ENCODE measurements at places on chromosomes 12 and 14.

GRCh38 chr12:119096429-119097202 is 82.1 kb upstream of the HSPB8 start:
- no peak for DNase-seq

GRCh38 chr12:20268771-20269170 is 99.6 kb upstream of the PDE3A start:
- DNase-seq, result no peak

GRCh38 chr12:88924162-88924561 is 343.9 kb upstream of the KITLG start:
- DNase-seq, result no peak

DNA sequence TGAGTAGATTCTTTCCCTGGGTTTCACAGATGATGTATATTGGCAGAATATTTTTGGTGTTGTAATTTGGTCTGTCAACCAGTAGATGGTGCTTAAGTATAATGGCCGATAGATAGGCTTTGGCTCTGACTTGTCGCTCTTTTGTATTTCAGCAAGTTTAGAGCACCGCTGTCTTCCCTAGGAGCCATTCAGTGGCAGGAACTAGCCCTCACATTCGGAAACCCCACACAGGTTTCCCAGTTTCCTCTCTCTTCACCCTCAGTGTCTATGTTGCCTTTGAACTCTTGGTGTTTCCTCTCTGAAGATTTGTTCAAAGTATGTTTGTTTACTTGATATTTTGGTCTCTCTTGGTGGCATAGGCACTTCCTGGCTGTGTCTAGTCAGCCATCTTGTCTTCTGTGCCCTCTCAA is 102.2 kb downstream of the GPHN start:
- no peak for DNase-seq

- no peak for DNase-seq
Observed at GRCh38 chr12:59603754-59604153, 7.9 kb downstream of the SLC16A7 start.

DNA sequence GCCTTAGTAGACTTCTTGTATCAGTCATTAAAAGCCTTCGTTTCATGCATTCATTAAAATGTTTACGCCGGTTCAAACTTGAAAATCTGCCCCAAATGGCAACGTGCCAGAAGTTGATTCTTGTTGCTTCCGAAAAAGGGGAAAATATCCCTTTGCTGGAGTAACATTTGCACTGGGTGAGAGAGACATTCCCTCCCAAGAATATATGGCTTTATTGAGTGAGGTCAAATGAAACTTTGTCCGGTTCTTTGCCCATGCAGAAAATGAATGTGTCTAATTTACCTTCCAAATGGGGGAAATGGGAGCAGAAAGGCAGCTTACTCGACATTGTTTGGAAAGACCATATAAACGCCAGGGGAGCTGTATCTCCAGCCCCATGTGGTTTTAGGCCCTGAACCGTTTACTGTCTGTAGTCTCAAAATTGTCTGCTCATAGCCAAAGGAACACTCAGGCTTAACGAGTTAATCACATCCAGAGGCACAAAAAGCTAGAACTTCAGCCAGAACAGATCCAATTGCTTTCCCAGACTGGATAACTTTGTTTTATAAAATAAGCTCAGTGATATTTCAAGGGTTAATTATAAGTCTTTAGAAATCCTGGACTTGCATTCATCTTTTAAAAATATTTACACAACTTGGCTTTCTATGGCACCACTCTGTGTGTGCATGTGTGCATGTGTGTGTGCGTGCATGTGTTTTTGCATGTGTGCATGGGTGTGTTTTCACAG is 2.9 kb upstream of the EMP1 start:
- no peak for DNase-seq

- DNase-seq, result no peak
Observed at GRCh38 chr12:47410862-47411261, 295.0 kb downstream of the RPAP3 start.

GRCh38 chr14:52988139-52988538 is 37.3 kb upstream of the FERMT2 start:
- no peak for DNase-seq

DNA sequence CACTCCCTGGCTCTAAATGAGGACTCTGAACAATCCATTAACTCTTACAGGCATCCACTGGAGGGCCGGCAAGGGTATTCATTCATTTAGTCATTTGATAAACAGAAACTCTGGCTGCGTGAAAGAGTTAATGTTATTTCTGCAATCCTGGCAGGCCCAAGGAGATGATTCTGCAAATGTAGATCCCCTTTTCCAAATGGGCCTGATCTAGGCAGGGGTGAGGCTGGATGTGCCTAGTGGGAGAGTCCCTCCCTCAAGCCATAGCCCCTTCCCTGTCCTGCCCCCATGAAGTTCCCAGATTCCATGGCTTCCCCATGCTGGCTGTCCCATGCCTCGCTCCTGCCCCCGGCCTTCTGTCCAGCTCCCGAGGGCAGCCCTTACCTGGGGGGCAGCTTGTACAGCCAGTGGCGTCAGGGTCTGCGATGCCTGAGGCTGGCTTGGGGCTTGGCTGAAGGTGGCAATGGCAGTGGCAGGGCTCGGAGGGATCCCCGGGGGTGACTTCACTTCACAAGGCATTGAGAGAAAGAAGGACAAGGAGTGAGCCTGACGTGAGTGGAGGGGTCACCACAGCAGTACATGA is 18.4 kb downstream of the POU6F1 start:
- DNase-seq, result no peak

GRCh38 chr12:123807670-123808069 is 45.6 kb downstream of the DNAH10 start:
- no peak for DNase-seq

GRCh38 chr12:50192908-50193307 is 25.7 kb upstream of the CERS5 start:
- DNase-seq, result no peak

- DNase-seq, result no peak
Observed at GRCh38 chr12:46699986-46700385, 125.8 kb downstream of the SLC38A4 start.

DNA sequence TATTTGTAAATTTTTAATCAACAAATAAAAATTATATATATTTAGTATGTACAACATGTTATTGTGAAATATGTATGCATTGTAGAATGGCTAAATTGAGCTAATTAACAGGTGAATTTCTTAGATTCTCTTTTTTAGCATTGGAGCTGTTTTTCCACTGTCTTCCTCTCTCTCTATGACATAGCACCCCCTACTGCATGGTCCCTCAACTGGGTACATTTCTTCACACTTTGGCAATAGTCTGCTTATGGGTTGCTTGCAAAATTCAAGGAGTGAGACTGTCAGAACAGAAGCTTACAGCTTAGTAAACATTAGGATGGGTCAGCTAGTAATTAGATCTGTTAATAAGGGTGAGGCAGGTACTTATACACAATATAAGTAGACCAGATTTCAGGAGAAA is 658.5 kb upstream of the MGAT4C start:
- DNase-seq, result peak; percentile 46

DNA sequence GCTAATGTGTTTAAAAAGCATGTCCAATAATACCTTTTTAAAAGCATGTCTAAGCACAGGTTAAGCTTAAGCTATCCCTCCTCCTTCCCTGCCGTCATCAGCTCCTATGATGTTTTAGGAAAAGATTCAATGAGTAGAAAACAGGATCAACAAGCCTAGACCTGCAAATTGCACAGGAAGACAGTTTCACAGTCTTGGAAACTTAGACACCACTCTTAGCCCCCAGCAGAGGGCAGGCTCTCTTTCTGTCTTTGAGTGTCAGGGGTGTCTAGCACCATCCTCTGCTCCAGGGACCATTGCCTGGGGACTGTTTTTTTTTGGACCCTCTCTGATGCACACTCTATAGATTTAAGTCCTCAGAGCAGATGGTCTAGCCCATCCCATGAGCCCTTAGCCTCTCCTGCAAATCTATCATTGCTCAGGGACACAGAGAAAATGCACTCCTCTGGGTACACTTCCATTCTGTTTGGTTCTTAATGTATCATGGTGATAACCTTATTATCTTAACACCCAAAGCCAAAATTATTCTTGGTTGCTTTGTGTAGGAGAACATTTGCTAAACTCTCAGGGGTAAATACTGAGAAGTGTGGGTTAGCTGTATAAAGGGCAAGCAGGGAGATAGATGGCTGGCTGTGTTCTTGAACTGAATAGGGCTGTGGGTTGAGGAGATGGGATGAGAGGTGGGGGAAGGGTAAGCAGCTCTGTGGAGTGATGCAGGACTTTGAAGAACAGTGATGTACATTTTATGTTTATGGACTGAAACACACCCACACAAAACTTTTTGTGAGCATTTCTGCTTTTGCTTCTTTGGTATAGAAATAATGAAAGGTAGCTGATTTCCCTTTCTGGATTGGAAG is 259.9 kb upstream of the DDHD1 start:
- no peak for DNase-seq

- DNase-seq, result no peak
Observed at GRCh38 chr12:57418255-57418654, 12.6 kb downstream of the R3HDM2 start.

GRCh38 chr12:969821-970220 is 20.3 kb upstream of the RAD52 start:
- no peak for DNase-seq

DNA sequence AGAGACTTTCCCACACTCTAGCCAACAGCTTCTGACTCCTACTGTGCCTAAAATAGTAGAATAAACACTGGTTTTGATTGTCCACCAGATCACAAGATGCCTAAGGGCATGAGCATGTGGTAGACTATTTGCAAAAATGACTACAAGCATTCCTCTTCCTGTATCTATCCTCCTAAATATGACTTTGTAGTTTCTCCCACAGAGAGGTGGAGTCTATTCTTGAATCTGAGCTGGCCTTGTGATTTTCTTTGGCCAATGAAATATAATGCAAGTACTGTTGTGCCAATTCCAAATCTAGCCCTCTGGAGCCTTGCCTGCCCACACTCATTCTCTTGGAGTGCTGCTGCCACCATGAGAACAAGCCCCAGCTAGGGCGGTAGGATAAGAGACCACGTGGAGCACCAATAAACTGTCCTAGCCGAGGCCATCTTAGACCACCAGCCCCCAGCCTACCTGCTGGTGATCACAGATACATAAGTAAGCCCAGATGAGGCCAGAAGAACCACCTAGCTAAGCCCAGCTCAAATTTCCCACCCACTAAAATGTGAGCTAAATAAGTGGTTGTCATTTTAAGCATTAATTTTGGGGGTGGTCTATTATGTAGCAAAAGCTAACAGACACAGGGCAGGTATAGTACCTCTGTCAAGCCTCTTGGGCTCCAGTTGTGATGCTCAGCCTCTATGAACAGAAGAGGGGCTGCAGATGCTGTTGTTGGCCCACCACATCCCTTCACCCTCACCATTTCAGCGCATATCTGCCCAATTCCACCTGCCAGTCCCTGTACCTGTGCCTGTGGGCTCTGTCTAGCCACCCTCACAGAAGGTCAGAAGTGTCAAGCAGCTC is 17.9 kb downstream of the ZFP36L1 start:
- no peak for DNase-seq

DNA sequence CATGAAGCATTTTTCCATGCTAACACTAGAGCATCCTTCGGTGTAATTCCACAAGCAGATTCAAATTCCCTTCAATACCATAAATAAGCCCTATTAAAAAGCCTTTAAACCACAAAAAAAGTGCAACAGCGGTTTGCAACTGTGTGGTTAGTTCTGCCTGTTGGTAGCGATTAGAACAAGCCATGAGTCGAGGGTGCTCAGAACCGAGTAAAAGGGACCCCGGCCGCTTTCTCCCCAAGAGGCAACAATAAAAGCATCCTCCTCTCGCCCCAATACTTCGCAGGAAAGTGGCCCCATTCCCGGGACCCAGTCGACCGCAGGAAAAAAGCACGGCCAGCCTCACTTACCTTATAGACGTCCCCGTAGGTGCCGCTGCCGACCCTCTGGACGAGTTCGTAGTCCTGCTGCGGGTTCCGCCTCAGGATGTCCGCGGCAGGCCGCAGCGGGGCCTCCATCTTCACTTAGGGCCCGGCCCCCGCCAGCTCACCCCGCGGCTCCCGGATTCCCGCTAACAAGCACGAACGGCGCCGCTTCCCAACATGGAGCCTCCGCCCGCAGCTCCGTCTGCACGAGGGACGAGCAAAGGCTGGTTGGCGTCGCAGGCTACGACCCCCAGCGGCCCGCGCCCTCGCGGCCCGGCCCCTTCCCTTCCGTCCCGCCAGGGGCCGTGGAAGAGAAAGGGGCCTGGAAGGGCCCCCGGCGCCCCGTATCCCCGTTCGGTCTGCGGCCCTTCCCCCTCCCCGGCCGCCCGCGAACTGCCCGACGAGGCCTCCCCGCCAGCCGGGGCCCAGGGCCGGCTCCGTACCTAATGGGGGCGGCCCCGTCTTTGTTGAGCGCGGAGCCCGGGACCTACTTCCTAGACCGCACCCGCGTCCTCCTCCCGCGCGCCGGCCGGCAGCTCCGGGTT is 521 bp downstream of the MAP4K5 start:
- peak; percentile 48 for DNase-seq

DNA sequence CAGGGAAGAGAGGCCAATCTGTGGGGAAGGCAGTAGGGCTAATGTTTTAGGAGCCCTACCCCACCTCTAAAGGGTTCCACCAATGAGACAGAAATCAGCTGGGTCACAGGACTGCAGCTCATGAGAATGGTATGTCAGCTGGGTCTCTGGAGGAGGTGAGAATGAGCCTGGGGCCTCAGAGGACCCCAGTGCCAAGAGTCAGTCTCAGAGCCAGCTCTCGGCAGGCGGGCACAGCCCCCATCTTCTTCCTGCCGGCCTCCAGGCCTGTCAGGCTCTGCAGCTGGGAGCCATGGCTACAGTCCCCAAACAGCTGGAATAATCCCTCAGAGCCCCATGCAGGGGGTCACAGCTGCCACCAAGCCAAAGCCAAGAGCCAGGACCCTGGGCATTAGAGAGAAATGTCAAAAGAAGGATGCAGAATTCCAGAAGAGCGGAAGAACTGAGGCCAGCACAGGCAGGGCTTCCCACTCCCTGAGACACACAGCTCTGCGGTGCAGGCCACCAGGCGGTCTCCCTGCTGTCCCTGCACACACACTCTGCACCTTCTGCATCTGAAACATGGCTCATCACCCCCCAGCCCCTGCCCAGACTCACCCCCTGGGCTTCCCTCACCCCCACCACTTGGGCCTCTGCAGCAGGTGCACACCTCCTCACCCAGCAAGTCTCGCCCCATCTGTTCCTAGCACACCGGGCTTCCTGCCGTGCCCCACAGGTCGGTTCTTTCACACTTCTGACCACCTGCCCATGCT is 26.0 kb downstream of the ITPK1 start:
- no peak for DNase-seq

- DNase-seq, result no peak
Observed at GRCh38 chr14:95267306-95267705, 52.4 kb downstream of the CLMN start.

DNA sequence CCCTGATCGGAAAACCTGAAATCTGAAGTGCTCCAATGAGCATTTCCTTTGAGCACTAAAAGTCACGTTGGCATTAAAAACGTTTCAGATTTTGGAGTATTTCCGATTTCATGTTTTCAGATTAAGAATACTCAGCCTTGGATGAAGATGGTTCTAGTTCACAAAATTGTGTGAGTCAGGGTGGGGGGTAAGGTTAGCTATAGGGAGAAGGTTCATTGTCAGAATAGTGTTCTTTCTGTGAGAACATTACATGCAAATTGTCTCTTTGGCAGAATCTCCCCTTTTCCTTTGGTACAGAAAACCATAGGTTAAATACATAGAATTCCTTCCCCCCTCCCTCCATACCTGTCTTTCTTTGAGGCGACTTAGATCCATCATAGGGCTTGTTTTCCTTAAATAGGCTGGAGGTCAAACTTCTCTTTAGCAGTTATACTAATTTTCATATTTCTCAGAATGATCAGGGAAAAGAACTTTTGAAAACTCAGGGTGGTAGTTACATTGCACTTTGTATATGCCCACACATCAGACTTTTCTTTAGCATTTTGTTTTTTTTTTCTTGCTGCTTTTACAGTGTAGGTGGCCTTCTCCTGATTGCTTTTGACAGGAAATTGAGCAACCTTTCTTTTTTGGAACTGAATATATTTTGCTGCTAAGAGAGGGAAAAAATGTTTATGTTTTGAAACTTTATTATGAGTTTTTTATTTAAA is 503.5 kb downstream of the PCNX1 start:
- DNase-seq, result no peak

Measured in endothelial cell (in vitro differentiated cells).